ENCODE measurements at places on chromosomes 12 and 14. TPM values are rescaled to one million over a fixed set of nuclear protein-coding genes. Genes with fewer than 3 reads are reported as not detected.

GRCh38 chr12:54016478-54016964, 7.7 kb downstream of the HOXC8 start:
- no peak for DNase-seq

DNA sequence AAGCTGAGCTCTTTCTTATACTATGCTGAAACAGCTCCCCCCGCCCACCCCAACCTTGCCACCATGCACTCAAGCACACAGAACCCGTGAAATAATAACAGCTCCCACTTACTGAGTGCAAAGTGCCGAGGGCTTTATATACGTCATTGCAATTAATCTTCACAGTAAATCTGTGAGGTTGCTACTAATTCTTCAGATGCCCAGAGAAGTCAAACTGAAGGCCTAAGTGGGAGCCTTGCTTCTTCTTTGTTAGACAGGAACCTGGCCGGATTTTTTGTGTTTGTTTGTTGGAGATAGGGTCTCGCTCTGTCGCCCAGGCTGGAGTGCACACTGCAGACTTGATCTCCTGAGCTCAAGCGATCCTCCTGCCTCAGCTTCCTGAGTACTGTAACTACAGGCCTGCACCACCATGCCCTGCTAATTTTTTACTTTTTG, 34.0 kb downstream of the VCPKMT start:
- DNase-seq, result no peak

DNA sequence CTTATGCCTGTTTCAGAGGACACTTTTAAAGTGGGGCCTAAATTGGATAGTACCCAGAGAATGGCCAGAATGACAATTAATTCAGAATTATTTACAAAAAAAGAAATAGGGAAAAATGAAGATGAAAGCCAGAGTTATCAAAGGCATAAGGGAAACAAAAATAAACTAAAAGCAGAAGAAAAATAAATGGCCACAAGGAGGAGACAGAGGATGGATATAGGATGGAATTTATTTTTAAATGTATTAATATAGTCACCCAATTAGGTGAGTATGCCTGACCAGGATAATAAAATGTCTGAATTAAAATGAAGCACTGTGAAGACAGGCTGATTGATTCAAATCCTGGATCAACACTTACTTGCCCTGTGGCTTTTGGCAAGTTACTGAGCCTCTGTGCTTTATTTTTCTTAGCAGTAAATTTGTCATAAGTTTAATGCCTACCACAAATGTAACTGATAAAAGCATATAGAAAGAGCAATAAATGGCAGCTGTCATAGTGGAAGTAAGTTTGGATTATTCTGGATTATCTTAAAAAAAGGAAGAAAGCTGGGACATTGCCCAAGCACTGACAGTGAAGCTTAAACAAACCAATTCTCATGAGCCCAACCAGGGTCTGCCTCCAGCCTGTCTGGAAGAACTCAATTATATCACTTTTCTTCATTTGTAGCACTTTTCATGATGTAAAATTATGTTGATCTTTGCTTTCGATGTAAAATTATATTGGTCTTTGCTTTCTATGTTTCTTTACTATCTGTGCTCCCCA, 3.5 kb downstream of the CLEC9A start:
- no peak for DNase-seq

GRCh38 chr12:16880864-16881285, 274.9 kb upstream of the LMO3 start:
- DNase-seq, result no peak

- DNase-seq, result peak; percentile 93
These were observed 29.1 kb upstream of the LRTM2 start for GRCh38 chr12:1791104-1791841.

GRCh38 chr12:114746297-114747011, 62.5 kb upstream of the TBX3 start:
- DNase-seq, result no peak

DNA sequence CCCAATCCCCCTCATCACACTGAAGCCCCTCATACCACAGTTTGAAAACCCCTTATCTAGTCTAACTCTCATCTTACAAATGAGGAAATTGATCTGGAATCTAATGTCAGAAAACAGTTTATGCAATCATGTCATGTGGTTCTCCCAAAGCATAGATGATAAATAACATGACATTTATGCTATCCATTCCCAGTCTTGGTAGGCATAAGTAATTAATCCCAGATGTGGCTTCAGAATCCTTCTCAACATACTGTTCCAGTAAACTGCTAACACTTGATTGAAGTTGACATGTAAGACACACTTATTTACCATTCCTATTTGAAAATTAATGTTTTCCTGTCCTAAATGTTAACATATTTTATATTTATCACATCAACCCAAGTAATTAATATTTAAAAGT, 168.7 kb downstream of the GALC start:
- no peak for DNase-seq

- DNase-seq, result no peak
These were observed 331.4 kb downstream of the TMTC2 start for GRCh38 chr12:83018088-83018487.

The SYNDIG1L gene
- 0.33 TPM for total RNA-seq

The NRIP2 gene
- 0.83 TPM for total RNA-seq

The TMTC1 gene
- 108 TPM for total RNA-seq

The LMNTD1 gene
- total RNA-seq, result not detected

The SLC38A4 gene
- 0.17 TPM for total RNA-seq

The AMDHD1 gene
- not detected for total RNA-seq

The PPM1H gene
- total RNA-seq, result 1.6 TPM

Data from esophagus muscularis mucosa (tissue), 4 donors.